ENCODE measurements at places on chromosomes 7 and 10. TPM values are rescaled to one million over a fixed set of nuclear protein-coding genes. Genes with fewer than 3 reads are reported as not detected.

- no peak for DNase-seq
Observed at GRCh38 chr7:32227746-32228145, 157.5 kb upstream of the PDE1C start.

GRCh38 chr7:41164440-41164839, 538.5 kb downstream of the INHBA start:
- DNase-seq, result no peak

- DNase-seq, result no peak
Observed at GRCh38 chr10:23342213-23342884, 2.2 kb downstream of the C10orf67 start.

GRCh38 chr7:4725014-4725849, 43.1 kb downstream of the FOXK1 start:
- peak; percentile 74 for DNase-seq

The CALD1 gene
- 85.8 TPM for total RNA-seq

GRCh38 chr7:159115601-159116501, 28.8 kb downstream of the VIPR2 start:
- peak; percentile 91 for DNase-seq

DNA sequence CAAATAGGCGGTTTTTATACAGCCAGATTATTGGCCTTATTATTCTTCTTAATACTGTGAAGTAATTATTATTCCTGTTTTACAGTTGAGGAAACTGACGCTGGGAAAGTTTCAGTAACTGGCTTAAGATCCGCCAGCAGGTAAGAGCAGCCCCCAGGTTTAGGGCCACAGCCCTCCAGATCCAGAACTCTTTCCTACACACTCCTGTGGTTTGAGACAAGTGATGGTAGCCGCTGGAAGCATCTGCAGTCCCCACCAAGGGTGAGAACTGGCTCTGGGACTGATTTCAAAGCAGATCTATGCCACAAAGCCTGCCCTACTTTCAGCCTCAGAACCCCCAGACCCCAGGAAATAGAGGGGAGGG, 3.0 kb upstream of the UNC5B start:
- no peak for DNase-seq

GRCh38 chr7:148572067-148572522, 18.5 kb upstream of the C7orf33 start:
- no peak for DNase-seq

The LOXL4 gene
- 12.5 TPM for total RNA-seq

The EMX2 gene
- not detected for total RNA-seq

GRCh38 chr7:154433632-154434598, 381.7 kb downstream of the DPP6 start:
- DNase-seq, result no peak

DNA sequence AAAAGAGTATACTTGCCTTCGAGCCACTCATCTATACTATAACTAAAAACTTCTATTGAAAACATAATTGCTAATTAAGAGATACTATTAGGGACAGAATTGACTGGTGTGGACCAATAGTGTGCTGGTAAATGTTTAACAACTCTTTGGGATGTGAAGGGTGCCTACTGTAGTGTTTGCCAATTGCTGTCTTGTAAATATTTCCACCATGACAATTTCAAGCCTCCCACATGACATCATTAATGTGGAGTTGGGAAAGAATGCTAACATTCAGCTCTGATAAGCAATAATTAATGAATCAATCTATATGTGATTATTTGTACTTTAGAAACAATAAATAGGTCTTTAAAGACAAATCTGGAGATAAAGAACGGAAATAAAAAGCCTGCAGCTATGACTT, 136.8 kb downstream of the DGKB start:
- no peak for DNase-seq

- no peak for DNase-seq
Observed at GRCh38 chr10:65811931-65812525, 1113.8 kb upstream of the LRRTM3 start.

- no peak for DNase-seq
Observed at GRCh38 chr7:95794917-95795515, 22.7 kb downstream of the DYNC1I1 start.

The SGCE gene
- 17.9 TPM for total RNA-seq

DNA sequence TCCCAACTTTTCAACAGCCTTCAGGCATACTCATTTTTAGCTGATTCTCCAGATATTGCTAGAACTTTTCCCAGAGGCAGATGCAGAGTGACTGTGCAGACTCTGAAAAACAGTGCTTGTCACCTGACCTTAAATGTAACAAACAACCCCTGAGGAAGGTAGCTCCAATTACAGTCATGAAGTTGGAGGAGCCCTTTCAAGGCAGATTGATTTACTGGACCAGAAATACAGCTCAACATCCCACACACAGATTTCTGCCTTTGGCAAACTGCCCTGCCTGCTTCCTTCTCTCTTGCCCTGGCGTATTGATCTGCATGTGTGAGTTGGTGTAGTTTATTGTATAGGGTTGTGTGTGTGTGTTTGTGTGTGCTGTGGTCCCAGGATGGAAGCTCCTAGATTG, 38.5 kb downstream of the PYROXD2 start:
- DNase-seq, result no peak

The FKBP6 gene
- not detected for total RNA-seq

The SORCS1 gene
- total RNA-seq, result 2.6 TPM

The NUTM2D gene
- 3.8 TPM for total RNA-seq

The MRLN gene
- 1.4 TPM for total RNA-seq

- DNase-seq, result no peak
Observed at GRCh38 chr10:51176976-51177695, 102.8 kb downstream of the PRKG1 start.

GRCh38 chr10:131946321-131946751, 35.4 kb downstream of the BNIP3 start:
- DNase-seq, result peak; percentile 52

DNA sequence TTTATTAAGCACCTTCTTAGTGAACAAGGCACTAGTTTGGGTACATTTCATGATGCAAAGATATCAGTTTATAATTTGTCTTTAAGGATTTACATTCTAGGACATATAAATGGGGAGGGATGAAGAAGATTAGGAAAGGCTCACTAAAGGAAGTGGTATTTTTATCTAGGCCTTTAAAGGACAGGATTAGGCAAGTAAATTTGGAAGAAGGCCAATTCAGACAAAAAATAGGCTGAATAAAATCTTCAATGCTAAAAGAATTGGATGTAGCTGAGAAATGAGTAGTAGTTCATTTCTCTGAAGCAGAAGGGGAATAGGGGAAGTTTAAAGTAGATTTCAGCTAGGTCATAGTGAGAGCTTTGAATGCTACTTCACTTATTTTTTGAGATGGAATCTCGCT, 4.8 kb upstream of the FAM24B start:
- DNase-seq, result no peak

The NPVF gene
- total RNA-seq, result not detected

- no peak for DNase-seq
Observed at GRCh38 chr7:26099236-26099635, 52.8 kb upstream of the NFE2L3 start.

The ZNF467 gene
- 6.3 TPM for total RNA-seq

The ZNF853 gene
- total RNA-seq, result 4.6 TPM

GRCh38 chr10:75575940-75576339, 144.5 kb downstream of the LRMDA start:
- DNase-seq, result no peak

DNA sequence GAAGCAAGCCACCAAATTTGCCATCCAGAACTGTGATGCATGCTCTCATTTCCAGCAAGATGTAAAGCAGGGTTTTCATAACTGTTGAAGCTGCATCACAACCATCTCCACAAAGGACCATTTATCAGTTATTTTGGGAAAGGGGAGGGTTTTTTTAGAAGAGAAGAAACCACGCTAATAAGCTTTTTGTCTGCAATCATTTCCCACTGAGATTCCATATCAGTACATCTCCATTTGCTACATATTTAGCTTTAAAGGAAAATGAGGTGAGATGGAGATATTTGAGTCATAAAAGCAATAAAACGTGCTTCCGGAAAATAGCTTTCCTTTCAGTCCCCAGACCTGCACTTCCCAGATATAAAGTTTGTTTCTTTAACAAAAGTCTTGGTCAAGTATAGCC, 258.2 kb downstream of the FRMD4A start:
- DNase-seq, result no peak

DNA sequence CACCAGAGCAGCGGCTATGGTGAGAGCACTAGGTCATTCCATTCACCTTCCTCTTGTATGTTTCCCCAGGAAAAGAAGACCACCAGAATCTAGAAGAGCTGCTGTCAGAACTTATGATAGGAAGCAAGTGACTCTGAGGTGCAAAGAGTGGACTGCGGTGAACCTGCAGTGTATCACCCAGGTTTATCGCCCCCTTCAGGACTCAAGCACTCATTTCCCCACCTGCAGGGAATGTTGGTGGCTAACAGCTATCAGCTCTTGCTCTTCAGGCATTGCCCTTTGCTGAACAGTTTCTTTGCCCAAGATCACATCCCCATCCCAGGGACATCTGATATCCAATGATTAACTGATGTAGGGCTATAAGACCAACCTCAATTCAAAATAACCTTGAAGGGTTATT, 66.3 kb upstream of the IL6 start:
- no peak for DNase-seq

- no peak for DNase-seq
Observed at GRCh38 chr7:157405914-157406810, 69.4 kb downstream of the DNAJB6 start.

The INA gene
- 0.32 TPM for total RNA-seq

GRCh38 chr10:129956876-129957673, 7.0 kb downstream of the EBF3 start:
- no peak for DNase-seq

- DNase-seq, result no peak
Observed at GRCh38 chr10:60722623-60723022, 55.7 kb upstream of the CDK1 start.

The PPIA gene
- total RNA-seq, result 527 TPM

DNA sequence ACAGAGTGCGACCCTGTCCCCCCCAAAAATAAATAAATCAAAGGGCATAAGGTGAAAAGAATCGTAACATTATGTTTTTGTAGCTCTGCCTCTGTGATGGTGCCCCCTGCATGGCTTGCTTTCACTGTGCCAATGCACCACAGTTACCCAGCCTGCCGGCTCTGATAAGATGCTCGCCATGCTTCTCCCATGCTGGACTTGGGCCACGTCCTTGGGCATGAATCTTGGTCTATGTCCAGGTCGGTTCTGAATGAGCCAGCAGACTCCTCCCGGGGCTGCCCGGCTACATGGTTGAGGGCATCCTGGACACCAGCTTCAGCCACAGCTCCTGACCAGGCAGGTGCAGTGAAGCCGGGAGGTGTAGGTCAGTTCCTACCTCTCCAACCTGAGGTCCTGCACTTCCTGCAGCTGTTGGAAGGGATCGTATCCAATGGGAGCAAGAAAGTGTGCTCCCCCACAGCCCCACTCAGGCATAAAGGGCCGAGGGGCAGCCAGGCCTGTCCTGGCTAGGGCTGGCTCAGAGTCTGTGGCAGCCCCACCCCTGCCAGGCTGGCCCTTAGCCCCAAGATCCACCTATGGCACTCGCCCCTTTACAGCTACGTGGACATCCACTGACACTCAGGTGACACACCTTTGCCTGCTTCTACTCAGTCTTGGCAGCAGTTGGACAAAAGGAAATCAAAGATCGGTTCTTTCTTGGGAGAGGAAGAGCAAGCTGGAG, 34.1 kb downstream of the CHST3 start:
- DNase-seq, result peak; percentile 65

DNA sequence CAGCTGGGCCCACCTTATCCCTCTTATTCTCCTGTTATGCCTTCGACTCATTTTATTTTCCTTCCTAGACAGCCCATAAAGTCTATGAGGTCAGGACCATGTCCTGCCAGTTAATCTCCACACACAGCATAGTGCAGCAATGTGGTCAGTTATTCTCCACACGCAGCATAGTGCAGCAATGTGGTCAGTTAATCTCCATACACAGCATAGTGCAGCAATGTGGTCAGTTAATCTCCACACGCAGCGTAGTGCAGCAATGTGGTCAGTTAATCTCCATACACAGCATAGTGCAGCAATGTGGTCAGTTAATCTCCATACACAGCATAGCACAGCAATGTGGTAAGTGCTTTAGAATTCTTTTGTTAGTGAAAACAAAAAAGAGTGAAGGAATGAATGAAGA, 77.8 kb downstream of the TEX36 start:
- DNase-seq, result no peak

DNA sequence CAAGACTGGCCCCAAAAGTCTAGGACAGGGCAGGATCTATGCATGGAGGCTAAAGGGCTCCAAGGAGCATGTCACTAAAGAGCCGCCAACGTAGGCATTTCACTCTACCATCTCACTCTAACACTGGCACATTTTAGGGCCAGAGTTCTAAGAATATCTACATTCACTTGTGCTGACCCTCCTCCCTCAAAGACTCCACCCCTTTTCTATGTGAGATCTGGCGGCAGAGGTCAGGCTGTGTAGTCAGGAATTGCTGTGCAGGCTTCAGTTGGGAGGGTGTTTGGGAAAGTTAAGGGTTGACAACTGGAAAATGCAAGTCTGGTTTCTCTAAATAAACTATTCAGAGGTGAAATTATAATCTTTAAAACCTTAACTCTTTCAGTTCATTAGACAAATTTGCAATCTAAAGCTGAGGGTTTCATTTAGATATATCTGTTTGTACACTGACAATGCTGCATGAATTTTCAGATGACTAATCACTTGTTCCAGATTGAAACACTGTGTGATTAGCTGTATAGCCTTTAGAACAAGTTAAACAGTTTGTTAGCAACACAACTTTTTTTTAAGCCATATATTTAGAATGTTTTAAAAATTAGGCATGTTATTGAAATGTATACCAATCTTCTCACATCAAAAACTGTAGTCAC, 18.2 kb downstream of the LMOD2 start:
- DNase-seq, result no peak

- no peak for DNase-seq
Observed at GRCh38 chr10:131474416-131474815, 162.9 kb upstream of the TCERG1L start.

DNA sequence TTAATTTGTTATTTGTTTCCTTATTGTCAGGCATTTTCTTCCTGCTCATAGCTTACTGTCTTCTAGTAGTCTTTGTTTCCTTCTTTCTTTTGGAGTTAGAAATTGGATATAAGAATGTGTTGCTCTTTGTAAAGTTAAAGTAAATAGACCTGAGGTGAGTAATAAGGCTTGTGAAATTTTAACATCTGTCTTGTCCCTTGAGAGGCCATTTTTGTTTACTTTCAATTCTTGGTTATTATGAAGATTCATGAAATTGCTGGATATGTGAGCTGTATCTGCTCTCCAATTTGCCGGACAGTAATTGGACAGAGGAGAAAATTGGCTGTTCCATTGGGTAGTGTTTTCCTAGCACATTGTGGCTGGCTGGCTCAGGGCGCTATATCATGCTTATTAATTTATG, 260.7 kb downstream of the EXOC4 start:
- DNase-seq, result no peak

The FLNC gene
- total RNA-seq, result 1.3 TPM

DNA sequence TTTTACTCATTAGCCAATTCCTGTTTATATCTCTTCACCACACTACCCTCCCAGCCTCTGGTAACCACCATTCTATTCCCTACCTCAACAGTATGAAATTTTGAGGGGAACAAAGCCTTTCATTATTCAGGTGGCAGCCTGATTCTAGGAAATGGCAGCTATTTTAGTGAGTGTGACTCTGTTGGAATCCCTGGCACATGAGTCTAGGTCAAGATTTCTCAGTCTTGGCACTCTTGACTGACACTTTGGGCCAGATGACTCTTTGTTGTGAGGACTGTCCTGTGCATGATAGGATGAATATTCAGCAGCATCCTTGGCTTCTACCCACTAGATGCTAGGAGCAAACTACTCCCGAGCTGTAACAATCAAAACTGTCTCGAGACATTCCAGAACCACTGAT, 322.8 kb upstream of the PHYHIPL start:
- no peak for DNase-seq

- DNase-seq, result peak; percentile 65
Observed at GRCh38 chr7:101058355-101058754, 26.9 kb upstream of the TRIM56 start.

Measured in pancreas (tissue), 10 donors.